NCI-H1436 treated with DMSO at 0.1 percent for 48 hours (cell line): ENCODE measurements at places on chromosomes 3 and 15.
A peak's percentile ranks its signal among the peaks of the same experiment; 100 is the strongest.

GRCh38 chr3:99982650-99983049, 131.7 kb downstream of the FILIP1L start:
- DNase-seq, result no peak

DNA sequence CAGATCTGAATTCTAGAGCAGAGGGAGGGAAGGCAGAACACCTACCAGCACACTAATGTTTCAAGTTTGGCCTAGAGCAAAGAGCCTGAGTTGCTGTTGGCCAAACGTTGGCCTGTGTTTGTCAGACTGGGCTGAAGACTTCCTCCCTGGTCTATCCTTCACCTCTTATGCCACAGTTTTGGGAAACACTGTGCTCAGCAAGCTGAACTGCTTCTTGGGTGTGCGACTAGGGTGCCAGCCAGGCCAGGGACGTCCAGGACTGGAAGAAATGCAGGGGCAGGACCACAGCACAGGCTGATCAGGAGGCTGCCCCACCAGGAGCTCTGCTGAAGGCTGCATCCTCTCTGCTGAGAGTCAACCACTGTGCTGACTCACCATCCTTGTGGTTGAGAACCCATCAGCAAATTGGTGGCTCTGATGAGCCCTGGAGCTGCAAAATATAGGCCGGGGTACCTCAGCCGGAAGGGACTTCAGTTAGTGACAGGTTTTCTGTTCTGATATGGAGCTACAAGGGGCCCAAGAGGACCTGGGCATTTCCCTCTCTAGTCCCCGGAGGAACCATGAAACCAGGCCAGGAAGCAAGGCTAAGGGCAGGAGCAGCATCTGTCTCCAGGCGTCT, 131.6 kb upstream of the RASGRP1 start:
- DNase-seq, result no peak

- no peak for DNase-seq
These were observed 576.9 kb downstream of the TUSC7 start for GRCh38 chr3:117286488-117286887.

GRCh38 chr3:73432023-73432705, 192.6 kb downstream of the PDZRN3 start:
- no peak for DNase-seq

- DNase-seq, result no peak
These were observed 28.6 kb downstream of the PLD1 start for GRCh38 chr3:171781711-171782127.

DNA sequence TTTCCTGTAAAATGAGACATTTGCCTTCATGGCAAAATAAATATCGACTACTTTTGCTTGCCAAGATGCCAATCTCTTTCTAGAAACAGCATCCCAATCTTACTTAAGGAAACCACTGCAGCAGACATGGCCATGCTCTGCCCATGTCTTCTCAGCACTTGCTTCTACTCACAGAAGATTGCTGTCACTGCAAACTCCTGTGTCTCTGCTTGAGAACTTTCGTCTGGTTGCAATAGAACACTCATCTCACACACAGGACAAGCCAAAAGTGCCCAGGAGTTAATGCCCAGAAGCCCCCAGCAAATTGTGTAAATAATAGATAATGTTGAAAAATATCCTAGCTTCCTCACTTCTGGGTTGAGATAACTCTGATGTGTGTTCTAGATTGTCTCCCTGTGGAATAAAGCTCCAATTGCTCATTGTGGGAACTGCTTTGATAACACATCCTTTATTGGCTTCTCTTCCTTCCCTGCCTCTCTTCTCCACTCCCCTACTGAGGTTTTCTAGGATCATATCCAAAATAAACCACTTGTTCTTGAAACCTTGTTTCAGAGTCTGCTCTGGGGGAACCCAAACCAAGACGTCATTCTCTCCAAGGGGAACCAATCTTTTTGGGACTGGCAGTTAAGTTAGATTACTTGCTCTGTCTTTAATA, 156.3 kb upstream of the STRIT1 start:
- DNase-seq, result no peak

GRCh38 chr3:38740537-38740936, 75.5 kb downstream of the SCN10A start:
- no peak for DNase-seq

- no peak for DNase-seq
These were observed 48.4 kb downstream of the OPA1 start for GRCh38 chr3:193641440-193641775.

DNA sequence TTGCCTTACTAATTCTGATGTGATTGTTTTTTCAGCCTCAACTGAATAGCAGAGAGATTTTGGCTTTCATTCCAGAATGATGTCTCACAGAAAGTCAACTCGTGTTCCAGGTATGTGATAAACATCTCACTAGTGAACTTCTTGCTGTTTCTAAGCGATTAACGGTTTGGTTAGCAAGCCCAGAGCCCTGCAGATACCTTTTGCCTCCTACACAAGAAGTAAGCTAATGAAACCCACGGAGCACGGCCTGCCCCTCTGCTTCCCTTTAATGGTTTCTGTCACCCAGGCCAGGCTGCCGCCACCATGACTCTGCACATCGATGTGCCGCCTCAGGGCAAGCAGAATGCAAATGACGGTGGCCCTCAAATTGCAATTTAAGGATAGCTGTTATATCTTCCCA, 155.9 kb upstream of the ICE2 start:
- DNase-seq, result no peak

DNA sequence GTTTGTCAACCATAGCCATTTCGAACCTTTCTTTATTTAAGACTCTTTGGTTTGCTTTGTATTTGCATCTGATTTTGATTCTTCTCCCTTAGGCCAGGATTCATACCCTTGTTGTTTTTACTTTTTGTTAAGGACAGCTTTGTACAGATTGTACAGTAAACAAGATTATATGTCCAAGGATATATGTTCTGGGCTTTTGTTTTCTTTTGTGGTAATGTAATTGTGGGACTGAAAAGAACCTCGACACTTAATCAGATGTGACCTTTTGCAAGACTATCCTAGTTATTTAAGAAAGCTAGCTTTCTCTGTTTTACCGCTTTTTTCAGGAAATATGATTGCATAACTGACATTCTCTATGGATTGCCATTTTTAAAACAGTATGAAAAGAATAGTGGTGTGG, 67.0 kb upstream of the SAMMSON start:
- DNase-seq, result no peak

- no peak for DNase-seq
These were observed 490.4 kb upstream of the PROK2 start for GRCh38 chr3:72275331-72275751.

DNA sequence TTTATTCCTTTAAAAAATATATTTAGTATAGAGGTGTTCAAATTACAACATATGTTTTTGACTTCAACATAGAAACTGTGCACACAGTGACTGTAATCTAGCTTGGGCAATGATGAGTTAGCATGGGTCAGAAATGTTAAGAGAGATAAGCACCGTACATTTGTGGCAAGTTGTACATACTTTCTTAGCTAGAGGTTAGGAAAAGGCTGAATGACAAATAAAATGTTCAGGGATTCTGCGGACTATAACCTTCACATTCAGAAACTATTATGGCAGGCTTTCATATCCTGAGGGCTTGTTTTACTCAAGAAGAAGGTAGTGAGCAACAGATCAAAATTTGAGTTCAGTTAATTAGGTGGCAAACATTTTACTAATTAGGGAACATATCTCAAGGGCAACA, 379.7 kb upstream of the EPHA6 start:
- DNase-seq, result no peak

- DNase-seq, result no peak
These were observed 147.4 kb downstream of the DUT start for GRCh38 chr15:48478581-48478980.

- DNase-seq, result no peak
These were observed 49.4 kb downstream of the DPH6 start for GRCh38 chr15:35496585-35496984.

- DNase-seq, result no peak
These were observed 317.7 kb upstream of the TLE3 start for GRCh38 chr15:70415398-70415797.

DNA sequence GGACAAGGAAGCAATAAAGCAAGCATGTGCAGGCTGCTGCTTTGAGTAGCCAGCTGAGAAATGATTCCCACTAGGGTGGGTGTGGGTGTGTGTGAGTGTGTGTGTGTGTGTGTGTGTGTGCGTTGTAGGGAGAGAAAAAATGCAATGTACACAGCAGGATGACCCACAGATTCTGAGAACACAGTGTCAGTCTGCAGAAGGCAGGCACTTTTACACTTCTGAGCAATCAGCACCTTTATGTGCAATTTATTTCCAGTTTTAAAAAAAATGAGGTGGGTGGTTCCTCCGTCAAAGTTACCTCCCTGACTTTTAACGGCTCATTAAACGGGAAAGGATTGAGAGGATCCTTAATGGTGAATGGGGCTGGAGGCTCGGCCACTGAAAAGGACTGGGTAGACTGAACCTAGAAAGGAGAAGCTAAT, 38.5 kb upstream of the LIPC start:
- DNase-seq, result no peak

DNA sequence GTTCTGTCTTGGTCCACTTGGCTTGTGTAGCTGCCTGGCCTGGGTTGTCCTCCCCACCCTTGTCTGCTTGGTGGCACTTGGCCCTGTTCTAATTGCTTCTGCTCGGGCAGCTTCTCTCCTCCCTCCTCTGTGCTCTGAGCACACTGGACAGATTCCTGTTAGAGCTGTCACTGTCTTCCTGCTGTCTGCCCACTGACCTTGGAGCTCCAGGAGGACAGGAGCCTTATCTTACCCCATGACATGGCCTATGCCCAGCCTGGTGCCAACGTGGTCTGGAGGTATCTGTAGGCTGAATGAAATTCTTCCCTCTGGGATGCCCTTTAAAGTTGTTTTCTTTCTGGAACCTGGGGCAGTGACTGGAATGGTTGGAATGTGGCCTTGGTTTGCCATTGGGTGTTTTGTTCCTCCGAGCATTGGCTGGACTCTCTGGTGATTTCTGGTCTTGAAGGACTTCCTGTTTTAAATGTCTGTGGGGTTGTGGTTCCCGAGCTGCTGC, 94.1 kb downstream of the FAM43A start:
- DNase-seq, result no peak

- DNase-seq, result no peak
These were observed 325.2 kb upstream of the MEIS2 start for GRCh38 chr15:37425541-37425940.

DNA sequence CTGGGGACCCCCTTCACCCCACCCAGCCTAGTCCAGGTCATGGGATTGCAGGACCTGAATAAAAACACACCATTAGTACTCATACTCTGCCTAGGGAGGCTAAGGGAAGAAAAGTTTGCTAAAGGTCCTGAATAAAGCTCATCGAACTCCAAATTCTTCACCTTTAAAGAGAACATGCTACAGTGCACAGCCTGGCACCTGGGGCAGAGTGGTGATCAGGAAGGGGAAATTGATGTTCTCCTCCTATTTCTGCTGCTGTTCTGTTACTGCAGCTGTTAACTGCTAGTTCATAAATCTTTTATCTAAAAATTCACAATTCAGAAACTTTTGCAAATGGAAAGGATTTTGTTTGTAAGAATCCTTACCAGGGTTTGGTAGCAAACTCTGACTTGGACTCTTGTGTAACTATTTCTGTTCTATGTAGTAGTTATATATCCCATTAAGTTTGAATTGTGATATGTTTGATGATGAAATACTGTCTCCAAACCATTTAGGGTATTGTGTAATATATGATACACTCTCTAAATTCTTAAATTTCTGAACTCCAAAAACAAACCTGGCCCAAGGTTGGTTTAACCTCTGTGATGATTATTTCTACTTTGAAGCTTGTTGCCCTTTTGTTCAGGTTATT, 27.9 kb downstream of the MCTP2 start:
- no peak for DNase-seq

DNA sequence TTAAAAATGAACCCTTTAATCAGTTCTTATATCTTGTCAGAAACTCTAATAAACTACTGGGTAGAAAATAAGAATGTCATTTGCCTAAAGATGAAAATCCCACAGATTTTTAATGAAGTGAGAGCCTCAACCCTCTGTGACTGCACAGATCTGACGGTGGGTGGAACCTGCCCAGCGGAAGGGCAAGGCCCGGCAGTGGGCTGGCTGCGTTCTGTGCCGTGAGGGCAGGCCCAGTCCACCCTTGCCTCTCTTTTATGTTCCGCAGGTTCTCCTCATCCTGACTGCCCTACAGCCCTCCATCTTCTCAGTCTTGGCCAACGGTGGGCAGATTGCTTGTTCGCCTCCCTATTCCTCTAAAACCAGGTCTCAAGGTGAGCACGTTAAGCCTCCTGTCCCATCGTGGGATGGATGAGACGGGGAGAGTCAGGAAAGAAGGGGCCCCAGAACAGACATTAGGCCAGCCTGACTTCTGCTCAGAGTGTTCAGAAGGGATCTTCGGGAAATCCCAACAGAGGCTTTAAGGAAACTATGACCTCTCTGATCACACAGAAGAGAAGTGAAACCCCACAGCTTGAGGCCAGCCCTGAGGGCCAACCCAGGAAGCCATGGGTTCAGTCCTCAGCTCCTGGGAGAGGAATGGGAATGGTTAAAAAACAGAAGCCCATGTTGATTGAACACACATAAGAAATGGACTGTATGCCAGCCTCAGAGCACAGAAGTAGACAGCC, 16.0 kb downstream of the SLC51A start:
- no peak for DNase-seq

GRCh38 chr15:33729653-33730052, 238.6 kb upstream of the CHRM5 start:
- no peak for DNase-seq

DNA sequence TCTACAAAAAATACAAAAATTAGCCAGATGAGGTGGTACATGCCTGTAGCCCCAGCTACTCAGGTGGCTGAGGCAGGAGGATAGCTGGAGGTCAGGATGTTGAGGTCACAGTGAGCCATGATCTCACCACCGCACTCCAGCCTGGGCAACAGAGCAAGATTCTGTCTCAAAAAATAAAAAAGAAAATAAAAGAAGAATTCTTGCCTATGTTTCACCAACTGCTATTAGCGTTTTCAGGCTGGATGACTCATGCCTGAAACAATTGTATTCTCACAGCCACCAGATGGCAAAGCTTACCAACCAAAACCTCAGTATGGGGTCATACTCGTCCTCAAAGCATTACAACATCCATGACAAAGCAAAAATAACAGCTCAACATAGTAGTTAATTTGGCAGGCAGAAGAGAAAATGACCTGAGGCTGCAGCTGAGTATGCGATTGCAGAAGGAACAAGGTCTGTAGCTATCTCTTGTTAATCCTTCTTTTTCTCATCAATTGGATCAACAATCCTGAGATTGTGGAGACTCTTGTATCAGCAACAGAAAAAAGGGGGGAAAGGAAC, 52.2 kb downstream of the TP53BP1 start:
- peak; percentile 61 for DNase-seq

- DNase-seq, result no peak
These were observed at the start of gene NR1I2 for GRCh38 chr3:119781330-119782198. NR1I2 (plus strand) TSS chr3:119782101.

DNA sequence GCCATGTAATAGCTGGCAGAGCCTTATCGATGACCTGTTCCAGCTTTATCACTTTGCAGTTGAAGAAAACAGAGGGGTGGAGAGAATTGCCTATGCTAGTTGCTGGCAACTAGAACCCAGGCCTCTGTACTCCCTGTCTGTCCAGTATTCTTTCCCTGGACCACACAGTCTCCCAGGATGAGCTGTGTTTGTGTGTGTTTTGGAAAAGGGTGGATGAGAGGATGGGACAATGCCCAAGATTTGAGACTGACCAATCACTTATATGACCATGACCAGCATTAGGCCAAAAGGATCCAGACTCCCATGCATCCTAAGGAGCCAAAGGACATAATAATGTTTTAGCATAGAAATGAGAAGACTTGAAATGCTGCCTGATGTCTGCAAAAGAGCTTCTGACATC, 102.6 kb downstream of the CD200R1L start:
- DNase-seq, result no peak
